ENCODE measurements at places on chromosomes 2 and 18. TPM values are rescaled to one million over a fixed set of nuclear protein-coding genes. Genes with fewer than 3 reads are reported as not detected.

The MOGAT1 gene
- not detected for total RNA-seq

The PTPRN gene
- 0.31 TPM for total RNA-seq

The TAF4B gene
- total RNA-seq, result 5.3 TPM

The IL36G gene
- total RNA-seq, result not detected

The GALNT13 gene
- total RNA-seq, result 1.1 TPM

The SFTPB gene
- 21.7 TPM for total RNA-seq

The MROH2A gene
- total RNA-seq, result 2.5 TPM

The TXNDC2 gene
- total RNA-seq, result not detected

The SLC23A3 gene
- total RNA-seq, result 0.92 TPM

The CCDC85A gene
- total RNA-seq, result 7.5 TPM

The ACTR1B gene
- total RNA-seq, result 48.8 TPM

The MYO7B gene
- total RNA-seq, result 1.5 TPM

The LYPD6 gene
- total RNA-seq, result 4.2 TPM

The PLEK gene
- total RNA-seq, result 6.1 TPM

The NGEF gene
- 2.7 TPM for total RNA-seq

The CHAC2 gene
- 1.1 TPM for total RNA-seq

The SEH1L gene
- total RNA-seq, result 28.8 TPM

The GDF7 gene
- total RNA-seq, result 0.82 TPM

The SERPINB11 gene
- total RNA-seq, result 1.0 TPM

The WDPCP gene
- 26.9 TPM for total RNA-seq

The CNGA3 gene
- total RNA-seq, result 0.51 TPM

The BZW1 gene
- 246 TPM for total RNA-seq

The ZSWIM2 gene
- not detected for total RNA-seq

The LNPK gene
- total RNA-seq, result 68.4 TPM

The PARD6G gene
- total RNA-seq, result 11.6 TPM

The NDUFV2 gene
- total RNA-seq, result 169 TPM

The RBBP8 gene
- total RNA-seq, result 22.3 TPM

The CD207 gene
- not detected for total RNA-seq

The RSAD2 gene
- total RNA-seq, result 2.6 TPM

The DYNAP gene
- total RNA-seq, result not detected

The CYTIP gene
- total RNA-seq, result 1.7 TPM

The AQP12B gene
- total RNA-seq, result not detected

The YPEL5 gene
- 52.4 TPM for total RNA-seq

The HOXD10 gene
- 0.62 TPM for total RNA-seq

The RAB6C gene
- total RNA-seq, result 0.10 TPM

The TUBA4B gene
- not detected for total RNA-seq

The ECEL1 gene
- 0.31 TPM for total RNA-seq

The ADRA2B gene
- 5.2 TPM for total RNA-seq

The MDH1B gene
- 0.21 TPM for total RNA-seq

The ATP6V1B1 gene
- 4.3 TPM for total RNA-seq

The RBM44 gene
- 4.0 TPM for total RNA-seq

The ZC3H6 gene
- total RNA-seq, result 10.8 TPM

The CD28 gene
- total RNA-seq, result 2.4 TPM

The CLEC4F gene
- not detected for total RNA-seq

The DNAJC5G gene
- total RNA-seq, result not detected

The CTDP1 gene
- total RNA-seq, result 18.4 TPM

The SERPINB7 gene
- 0.72 TPM for total RNA-seq

The FHOD3 gene
- total RNA-seq, result 33.0 TPM

The DSC3 gene
- total RNA-seq, result 67.4 TPM

The RRM2 gene
- 20.3 TPM for total RNA-seq

The CFAP65 gene
- not detected for total RNA-seq

The LIMS4 gene
- 1.0 TPM for total RNA-seq

The DAPL1 gene
- 3.5 TPM for total RNA-seq

The SEC11C gene
- total RNA-seq, result 7.0 TPM

The SLC5A7 gene
- 0.51 TPM for total RNA-seq

The LRP1B gene
- total RNA-seq, result 4.6 TPM

The RESP18 gene
- not detected for total RNA-seq

The MEP1B gene
- total RNA-seq, result 0.10 TPM
